Kidney epithelial cell (primary cell): ENCODE measurements at places on chromosomes 2 and 18.

DNA sequence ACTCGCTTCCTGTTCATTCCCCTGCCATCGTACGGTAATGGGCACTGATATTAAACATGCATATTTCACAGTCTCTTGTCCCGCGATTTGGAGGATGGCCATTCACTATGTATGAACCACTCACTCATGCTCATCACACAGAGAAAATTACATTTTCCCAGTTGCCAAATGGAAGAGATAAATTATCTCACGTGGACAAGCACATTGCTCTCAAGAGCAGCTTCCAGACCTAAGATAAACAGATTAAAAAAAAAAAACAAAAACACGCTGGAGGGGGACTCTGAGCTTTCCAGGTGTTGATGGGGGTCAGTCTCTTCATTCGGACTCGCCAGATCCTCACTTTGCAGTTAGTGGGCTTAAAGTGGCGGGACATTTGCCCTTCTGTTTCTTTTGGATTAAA lies 1.7 kb upstream of the MAPK4 start:
- no peak for DNase-seq

DNA sequence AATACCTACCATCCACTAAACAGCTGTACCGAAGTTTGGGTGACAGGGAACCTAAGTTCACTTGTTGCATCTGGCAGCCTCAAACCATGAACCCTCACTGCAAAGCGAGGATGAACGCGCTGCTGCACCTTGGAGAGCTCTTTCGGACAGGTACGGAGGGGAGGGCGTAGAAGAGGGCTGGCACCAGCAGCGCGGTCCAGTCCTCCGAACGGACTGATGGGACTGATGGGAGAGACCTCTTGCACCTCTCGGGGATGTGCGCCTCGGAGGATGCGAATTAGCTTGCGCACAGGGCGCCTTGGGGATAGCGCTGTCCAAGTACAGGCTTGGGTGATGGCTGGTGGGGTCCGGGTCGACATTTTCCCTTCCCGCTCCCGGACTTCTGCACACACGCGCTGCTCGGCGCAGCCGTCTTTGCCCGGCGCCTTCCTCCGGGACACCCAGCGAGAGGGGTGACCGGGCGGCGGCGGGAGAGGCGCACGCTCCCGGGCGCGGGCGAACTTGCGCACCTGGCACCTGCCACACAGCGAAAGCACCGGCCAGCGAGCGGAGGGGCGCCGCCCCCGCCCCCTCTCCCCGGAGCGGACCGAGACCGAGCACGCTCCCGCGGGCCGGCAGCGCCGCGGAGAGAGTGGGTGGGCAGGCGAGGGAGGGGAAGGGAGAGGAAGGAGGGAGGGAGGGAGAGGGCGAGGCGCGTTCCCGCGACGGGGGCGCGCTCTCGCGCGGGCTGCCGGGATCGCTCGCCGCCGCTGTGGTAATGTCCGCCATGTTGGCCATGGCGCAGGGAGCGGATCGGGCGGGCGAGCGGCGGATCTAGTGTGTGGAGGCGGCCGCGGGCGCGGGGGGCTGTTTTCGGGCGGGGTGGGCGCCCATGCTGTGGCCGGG lies at the start of gene EPC2:
TSS of gene EPC2 (plus strand) at position 754 of the 885 bp plus-strand sequence. CDS start 267 bp downstream, outside the sequence.
- peak; percentile 19 for DNase-seq

GRCh38 chr2:237412988-237413776 lies 782 bp downstream of the COL6A3 start:
- DNase-seq, result no peak

DNA sequence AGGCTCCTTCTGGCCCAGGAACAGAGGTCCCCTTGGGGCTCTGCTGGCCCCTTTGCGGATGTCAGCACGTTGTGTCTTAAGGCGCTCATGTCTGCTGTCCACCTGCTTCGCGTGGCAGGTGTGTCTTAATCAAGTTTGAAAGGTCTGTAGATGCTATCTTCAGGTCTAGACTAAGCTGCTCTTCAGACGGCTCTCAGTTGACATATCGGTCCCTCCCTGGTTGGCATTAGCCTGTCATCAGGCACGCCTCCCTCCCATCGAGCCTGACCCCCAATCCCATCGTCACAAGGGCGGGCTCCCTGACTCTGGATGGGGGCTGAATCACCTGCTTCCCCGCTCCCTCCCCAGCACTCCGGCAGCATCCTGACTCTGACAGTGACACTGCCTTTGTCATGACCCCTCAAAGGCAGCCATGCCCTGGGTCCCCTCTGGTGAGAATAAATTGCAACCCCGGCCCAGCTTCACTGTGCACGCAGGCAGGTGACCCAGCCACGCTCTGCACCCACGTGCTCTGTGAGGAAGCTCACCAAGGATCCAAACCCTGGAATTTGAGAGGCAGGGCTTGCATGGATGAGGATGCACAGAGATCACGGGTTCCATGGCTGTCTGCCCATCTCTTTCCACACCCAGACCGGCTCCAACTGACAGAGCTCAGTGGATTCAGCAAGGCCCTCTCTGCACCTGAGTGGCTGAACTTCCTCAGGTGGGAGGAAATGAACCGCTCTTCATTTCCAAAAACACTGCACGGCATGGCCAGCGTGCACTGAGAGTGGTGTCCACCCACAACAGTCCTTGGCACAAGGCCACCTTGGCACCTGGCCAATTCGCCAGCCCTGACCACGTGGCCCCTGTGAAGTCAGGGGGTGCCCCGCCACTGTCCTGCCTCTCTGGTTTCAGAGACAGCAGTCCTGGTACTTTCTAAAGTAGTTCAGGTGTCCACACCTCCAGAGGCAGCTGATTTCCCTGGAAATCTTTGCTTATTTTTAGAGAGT lies 110.2 kb upstream of the GPC1 start:
- DNase-seq, result no peak

GRCh38 chr2:232299084-232299483 lies 79.5 kb upstream of the ALPP start:
- DNase-seq, result no peak

DNA sequence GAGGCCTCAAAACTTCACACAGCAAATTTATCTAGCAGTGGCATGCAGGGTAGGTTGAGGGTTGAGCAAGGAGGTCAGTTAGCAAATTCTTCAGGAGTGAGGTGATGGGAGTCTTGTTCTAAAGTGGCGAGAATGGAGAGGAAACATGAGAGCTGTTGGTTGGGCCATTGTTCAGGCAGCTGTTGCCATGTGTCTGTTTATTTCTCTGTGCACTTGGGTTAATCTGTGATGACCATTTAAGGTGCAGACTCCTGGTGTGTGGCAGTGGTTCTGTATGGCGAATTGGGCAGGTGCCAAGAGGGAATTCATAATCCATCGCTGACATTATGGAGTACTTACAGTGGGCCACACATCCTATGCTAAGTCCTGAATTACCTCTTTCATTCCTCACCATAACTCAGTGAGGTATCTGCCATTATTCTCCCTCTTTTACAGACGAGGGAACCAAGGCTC lies 30.4 kb downstream of the TMEM178A start:
- DNase-seq, result peak; percentile 82

DNA sequence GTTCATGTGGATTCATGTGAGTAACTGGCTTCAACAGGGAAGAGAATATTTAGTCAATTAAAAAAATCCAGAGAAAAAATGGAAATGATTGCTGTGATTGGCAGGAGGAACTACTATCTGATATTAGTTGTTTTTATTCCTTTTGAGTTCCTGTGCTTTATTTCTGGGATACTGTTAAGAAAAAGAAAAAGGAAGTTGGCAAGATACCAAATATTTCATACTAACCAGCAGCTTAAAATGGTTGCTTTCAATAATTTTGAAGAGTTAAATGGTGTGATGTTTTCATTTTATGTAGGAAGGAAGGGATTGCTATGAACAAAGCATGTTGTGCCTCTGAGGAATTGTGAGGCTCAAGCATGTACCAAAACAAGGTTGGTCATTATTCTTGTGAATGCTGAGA lies 8.1 kb upstream of the MTX2 start:
- no peak for DNase-seq

- DNase-seq, result no peak
Measured at GRCh38 chr18:916562-916961, 11.9 kb downstream of the ADCYAP1 start.

GRCh38 chr18:8797206-8797605 lies 91.8 kb downstream of the MTCL1 start:
- no peak for DNase-seq

GRCh38 chr2:77746780-77747179 lies 224.6 kb upstream of the LRRTM4 start:
- no peak for DNase-seq

DNA sequence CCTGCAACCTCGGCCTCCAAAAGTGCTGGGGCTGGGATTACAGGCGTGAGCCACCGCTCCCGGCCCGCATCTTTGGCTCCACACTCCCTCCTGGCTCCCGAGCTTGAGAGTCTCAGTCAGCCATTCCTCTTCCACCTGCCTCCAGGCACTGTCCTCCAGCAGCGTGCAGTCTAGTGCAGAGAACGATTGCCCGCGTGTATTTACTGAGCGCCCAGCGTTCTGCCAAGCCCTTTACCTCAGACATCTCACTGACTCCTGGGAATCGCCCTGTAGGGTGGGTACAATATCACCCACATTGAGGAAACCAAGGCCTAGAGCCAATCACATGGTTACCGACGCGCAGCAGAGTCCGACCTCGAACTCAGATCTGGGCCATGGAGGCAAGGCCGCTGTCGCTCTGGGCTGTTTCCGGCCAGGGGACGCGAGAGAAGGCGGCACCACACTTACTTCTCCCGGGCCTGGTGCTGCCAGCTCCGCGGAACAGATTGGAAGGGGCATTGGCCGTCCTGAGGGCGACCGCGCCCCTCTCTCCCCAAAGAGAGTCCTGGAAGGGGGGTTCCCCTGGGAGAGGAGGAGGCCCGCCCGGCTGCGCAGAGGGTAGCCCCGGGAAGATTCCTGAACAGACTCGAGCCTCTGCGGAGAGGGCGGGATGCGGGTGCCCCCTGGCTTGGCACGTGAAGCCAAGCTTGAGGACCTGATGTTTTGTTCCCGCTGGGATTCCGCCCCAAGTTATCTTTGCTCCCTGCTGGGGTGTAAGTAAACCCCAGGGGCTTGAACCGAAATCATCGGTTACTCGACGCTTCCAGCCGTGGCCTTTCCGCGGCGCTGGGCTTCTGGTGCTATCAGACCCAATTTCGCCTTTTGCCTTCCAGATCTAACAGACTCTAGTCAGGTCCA lies 5.2 kb upstream of the DLX2 start:
- DNase-seq, result no peak

DNA sequence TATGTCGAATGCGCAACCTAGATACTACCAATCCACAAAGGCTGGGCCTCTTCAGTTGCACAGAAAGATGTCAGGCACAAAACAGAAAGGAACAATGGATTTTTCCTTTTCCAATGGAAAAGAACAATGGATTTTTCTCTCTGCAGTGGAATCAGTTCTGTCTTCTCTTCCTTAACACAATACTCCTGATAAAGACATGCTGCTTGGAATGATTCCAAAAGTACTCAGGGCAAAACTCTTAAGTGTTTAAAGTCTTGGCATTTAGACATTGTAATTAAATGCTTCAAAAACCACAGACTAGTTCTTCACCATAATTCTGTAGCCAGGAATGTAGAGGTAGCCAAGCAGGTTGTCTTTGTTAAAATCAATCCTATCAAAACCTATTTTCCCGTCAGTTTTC lies 46.7 kb upstream of the FLACC1 start:
- peak; percentile 71 for DNase-seq

GRCh38 chr2:133993160-133993559 lies 260.7 kb upstream of the MGAT5 start:
- DNase-seq, result no peak

GRCh38 chr2:211437396-211437795 lies 881.0 kb downstream of the CPS1 start:
- no peak for DNase-seq

DNA sequence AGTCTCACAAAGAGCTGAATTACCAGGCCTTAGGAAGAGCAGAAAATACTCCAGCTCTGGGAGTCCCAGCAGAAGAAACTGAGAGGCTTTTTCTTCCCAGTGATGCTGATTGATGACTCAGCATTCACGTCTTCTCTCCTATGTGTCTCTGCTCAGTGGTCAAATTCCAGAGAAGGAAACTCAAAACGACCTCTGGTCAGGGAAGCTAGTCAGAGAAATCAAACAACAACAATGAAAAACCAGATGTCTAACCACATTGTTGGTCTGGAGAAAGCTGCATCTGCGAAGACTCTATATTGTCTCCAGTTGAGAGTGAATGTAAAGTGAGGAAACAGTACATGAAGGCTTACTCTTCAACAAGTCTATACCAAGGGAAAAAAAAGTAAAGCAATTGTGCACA lies 28.6 kb upstream of the CERS6 start:
- peak; percentile 32 for DNase-seq

DNA sequence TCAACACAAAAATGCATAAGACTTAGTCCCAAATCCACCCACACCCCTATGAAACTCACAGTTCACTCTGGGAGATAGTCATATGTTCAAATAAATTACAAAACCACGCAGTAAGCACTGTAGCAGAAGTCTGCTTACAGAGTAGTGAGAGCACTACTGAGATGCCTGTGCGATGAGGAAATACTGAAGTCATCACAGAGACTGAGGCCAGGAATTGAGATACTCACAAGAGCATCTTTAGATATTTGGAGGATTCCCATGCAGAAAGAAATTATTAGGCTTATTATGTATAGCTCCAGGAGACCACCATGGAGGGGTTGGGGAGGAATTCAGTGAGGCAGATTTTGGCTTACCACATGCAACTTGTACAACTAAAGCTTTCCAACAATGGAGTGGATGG lies 82.3 kb downstream of the ANTXR1 start:
- no peak for DNase-seq

DNA sequence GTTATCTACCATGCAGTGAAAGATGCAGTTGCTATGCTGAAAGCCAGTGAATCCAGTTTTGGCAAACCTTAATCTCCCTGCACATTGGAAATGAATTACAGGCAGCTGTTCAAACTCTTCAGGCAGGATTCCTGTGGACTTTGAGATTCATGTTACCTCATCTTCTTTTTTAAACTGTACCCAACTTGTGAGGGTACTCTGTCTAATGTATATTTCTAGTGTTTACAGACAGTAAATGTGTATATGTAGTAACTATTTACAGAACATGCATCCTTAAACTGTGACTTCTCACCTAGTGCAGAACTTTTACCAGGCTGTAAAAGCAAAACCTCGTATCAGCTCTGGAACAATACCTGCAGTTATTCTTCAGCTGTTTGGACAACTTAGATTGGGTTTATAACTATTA lies 50.9 kb downstream of the KDM3A start:
- no peak for DNase-seq

GRCh38 chr2:6860296-6860695 lies 5.4 kb downstream of the CMPK2 start:
- DNase-seq, result no peak

DNA sequence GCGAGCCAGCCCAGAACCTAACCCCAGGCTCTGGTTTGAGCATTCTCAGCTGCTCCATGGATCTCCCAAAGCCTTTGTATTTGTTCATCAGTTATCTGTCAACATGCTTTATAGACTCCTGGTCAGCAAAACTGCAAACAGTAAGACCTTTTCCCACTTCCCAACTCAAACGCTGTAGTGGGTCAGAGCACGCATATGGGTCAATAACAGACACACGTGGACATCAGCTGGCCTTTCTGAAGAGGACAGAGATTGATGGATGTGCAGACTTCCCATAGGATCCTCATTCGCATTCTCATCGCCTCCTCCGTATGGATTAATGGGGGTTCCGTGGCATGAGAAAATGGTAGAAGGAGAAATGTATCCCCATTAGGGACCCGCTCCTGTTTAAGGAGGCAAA lies 508.1 kb downstream of the EIPR1 start:
- no peak for DNase-seq

- no peak for DNase-seq
Measured at GRCh38 chr2:239590276-239590675, 189.5 kb upstream of the HDAC4 start.

- peak; percentile 67 for DNase-seq
Measured at GRCh38 chr2:27409321-27410073, at the start of gene PPM1G. PPM1G (minus strand) TSS chr2:27409591; CDS start chr2:27409422, 169 bp downstream.
